Stimulated activated CD4-positive, alpha-beta T cell treated with anti-CD3 and anti-CD28 coated beads, Interleukin-1b, Interleukin-23, amount 100 ng/mL, for 4 hours (primary cell): ENCODE measurements at places on chromosomes 1 and 21.

GRCh38 chr1:158333405-158334155, 2.2 kb upstream of the CD1B start:
- no peak for DNase-seq

DNA sequence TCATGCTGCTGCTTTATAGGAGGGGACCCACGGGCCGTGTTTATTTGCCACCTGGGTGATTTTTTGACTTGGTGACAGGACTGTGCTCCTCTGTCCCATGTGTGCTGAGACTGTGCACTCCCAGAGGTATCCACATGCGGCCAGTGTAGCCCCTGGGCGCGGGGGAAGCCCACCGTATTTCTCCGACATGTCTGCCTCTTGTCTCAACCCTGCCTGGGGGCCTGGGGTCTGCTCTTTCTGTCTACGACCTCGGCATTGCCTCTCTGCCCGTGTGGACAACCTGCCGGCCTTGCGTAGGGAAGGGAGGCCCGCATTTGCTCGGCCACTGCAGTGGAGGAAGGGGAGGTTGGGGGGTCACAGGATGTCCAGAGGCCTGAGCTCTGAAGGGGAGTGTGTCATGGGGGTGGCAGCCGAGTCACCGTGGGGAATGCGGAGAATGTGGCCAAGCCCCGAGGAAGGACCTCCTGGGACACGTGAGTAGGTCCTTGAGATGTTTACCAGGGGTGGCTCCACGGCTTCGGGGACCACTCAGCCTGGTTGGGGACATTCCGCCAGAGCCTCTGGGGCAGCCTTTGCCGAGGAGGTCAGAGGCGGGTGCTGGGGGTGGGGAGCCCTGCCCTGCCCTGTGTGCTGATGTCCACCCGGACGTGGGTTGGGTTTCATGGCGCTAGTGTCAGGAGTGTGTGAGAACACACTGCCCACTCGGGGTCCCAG, 11.0 kb downstream of the PRKCZ start:
- no peak for DNase-seq

DNA sequence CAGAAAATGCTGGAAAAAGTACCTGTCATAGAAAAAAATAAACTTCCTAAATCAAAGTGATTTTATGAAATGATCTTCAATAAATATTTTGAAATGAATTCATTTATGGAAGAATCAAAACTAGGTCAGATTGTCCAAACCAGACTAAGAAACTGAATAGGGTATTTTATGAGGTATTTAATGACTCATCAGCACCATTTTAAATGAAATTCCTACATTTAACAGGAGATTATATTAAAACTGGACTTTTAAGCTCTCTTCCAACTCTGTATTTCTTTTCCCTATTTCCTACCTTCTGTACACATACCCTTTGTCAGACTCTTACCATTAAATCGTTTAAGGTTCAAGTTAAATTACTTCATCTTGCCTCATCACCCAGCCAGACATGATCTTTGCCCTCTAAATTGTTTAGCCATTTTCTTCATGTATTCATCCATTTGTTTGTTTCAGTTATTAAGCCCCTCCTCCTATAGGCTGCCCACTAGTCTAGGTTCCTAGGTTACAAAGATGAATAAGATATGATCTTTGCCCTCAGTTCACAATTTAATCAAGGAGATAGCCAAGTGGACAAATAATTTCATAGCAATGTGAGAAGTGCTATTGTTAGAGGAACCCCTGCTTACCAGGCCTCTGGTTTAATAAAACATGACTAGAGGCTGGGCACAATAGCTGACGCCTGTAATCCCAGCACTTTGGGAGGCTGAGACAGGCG, 25.0 kb downstream of the TATDN3 start:
- DNase-seq: no peak

DNA sequence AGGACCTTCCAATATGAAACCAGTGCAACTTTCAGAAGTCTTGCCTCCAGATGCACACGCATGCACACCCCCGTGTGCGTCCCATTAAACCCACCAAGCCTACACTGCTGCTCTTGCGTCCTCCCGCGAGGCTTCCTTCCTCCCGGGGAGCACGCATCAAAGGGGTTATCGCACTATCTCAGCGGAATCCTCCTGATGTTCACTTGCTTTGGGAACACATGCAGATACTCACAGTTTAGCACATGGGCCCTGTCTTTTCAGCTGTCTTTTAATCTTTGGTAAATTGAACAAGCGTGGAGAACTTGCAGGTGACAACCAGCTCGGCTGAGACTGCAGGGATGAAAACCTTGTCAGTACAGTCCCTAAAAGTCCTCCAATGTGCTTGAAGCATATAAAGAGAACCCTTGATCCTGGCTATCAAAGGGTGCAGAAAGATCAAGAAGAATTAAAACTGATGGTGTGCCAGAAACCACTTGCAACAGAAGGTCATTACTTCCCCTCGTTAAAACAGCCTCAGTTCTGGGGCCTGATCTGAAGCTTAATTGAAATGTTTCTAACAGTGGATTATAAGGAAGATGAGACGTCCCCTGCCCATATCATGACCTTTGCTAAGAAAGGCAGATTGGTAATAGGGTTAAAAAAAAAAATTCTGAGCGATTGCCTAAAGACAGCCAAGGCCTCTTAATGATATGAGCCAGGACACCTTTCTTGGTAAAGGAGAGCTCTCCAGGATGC, 149.4 kb upstream of the LMO4 start:
- no peak for DNase-seq

- DNase-seq: no peak
Observed at GRCh38 chr1:87167848-87168525, 160.7 kb upstream of the LMO4 start.

DNA sequence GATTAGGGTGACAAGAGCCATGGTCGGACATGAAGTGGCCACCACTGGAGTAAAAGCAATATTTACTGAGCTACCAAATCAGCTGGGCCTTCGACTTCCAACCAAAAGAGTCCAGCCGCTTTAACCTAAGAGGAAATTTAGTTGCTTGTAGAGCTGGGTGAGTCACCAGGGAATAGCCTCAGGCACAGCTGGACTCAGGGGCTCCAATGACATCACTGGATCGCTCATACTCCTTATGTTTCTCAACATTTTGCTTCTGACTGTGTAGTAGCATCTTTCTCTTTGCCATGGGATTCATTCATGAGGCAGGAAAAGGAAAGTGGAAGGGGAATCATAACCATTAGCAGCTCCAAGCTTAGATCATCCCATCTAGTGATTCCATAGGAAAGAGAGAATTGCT, 664.4 kb downstream of the MATN1 start:
- no peak for DNase-seq

DNA sequence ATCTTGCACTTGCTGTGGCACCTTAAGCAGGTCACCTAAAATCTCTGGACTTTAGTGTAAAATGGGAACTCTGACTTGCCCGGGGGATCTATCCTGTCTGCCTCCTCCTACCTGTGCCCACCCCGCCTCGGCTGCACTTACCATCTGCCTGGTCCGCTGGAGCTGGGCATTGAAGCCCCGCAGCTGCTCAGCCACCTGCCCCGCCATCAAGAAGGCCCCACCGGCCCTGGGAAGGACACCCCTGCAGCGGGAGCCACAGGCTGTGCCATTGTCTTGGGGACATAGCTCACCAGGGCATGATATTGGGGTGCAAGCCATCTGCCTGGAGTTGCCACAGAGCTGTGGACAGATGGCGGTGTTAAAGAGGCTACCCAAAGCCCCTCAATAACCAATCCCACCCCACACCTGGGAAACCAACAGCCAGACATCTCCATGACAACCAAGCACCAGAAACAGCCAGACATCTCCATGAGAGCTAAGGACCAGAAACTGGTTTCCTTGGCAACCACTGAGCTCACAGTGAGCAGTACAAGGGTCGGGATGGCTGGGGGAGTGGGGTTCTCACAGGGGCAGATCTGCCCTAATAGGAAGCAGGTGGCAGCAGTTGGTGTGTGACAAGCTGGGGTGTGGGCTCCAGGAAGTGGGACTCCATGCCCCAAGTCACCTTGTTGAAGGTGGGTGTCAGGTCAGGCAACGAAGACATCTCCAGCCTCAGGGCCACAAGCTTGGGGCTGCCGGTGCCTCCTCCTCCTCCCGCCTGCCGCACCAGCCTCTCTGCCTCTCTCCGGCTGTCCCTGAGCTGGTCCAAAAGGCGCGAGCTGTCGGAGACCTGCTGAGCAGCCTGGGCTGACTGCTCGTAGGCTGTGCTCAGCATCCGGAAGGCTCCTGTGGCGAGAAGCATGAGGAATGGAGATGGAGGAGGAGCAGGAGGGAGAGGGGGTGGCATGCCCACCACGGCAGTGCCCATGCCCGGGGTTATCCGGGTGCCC, 29.1 kb downstream of the LAMB3 start:
- DNase-seq: no peak

DNA sequence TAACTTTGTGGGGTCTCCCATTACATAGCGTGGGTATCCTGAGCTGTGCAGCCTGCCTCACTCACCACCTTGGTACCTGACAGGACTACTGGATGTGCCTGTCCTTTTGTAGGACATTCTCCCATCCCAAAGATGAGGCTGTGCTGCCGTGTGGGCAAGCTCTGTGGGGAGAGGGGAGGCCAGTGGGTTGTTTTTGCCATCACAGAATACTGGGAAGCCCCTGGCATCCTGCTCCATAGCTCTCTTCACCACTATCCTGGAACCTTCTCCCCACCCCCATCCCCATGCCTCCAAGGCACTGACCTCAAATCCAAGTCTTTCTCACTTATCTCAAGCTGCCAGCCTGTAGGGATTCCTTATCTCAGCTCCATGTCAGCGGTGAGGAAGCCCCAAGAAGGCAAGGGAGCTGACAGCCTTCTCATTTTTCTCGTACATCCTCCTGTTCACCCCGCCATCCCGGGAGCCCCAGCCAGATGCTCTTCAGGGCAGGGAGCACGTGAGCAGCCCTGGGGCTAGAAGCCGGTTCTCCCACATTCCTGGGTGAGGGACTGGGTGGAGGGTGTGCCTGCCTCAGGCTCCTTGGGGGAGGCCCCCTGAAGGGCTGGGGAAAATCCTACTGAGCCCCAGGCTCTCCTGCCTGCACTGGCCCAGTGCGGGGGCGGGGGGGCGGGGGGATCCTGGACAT, 2.4 kb upstream of the ELF3 start:
- no peak for DNase-seq

DNA sequence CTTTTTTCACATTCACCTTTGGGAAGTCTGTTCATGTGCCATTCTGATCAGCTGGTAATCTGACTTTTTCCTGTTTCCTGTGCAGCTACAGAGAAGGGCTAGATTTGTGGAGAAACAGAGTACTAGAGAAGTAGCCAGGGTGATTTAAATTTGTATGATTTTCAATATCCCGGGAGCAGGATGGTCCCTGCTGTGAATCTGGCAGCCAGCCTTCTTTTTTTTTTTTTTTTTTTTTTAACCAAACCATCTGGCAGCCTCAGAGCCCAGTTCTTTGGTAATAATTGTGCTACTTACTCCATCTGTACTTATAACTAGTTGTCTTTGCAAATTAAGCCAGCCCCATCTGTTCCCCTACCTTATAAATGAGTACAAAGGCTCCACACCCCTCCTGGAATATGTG, 248.6 kb upstream of the DEPDC1 start:
- DNase-seq: no peak

GRCh38 chr1:185420588-185421081, 103.6 kb upstream of the IVNS1ABP start:
- DNase-seq: no peak

GRCh38 chr1:112244131-112244530, 151.9 kb upstream of the CTTNBP2NL start:
- no peak for DNase-seq

GRCh38 chr1:23601968-23602876, 42.9 kb upstream of the ID3 start:
- DNase-seq: no peak

GRCh38 chr1:185355947-185356346, 38.9 kb upstream of the IVNS1ABP start:
- no peak for DNase-seq

- no peak for DNase-seq
Observed at GRCh38 chr1:41874151-41874719, 44.5 kb downstream of the HIVEP3 start.

DNA sequence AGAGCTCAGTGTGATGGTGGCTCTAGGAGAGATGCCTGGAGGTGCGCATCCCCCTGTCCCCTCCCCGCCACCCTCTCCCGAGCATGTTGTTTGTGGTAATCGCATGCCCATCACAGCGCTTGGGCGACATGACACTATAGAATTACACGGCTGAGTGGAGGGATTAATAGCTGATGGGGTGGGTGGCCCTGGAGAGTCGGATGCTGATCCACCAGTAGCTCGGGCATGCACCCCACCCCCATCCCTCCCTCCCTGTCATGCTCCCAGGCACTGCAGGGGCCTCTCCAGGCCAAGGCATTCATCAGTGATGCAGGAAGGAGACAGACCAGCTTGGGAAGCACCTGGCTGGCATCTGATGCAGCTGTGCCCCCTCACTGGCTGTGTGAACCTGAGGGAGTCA, 159.0 kb upstream of the IGSF21 start:
- DNase-seq: no peak

DNA sequence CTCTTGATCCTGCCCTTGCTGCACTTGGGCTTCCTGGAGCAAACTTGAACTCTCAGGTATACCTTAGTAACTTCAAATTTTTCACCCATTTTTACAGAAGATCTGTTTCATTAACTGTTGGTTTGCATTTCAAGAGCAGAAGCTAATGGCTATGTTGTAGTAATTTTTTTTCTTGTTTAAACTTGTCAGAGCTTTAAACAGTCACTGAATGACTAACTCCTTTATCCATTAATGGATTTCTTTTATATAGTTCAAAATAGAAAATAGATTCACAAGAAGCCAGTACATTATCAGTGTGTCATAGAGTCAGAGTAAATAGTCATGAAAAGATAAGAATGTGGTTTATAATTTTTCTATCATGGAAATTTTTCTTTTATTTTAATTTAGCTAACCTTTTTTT, 13.6 kb downstream of the SRSF11 start:
- no peak for DNase-seq

DNA sequence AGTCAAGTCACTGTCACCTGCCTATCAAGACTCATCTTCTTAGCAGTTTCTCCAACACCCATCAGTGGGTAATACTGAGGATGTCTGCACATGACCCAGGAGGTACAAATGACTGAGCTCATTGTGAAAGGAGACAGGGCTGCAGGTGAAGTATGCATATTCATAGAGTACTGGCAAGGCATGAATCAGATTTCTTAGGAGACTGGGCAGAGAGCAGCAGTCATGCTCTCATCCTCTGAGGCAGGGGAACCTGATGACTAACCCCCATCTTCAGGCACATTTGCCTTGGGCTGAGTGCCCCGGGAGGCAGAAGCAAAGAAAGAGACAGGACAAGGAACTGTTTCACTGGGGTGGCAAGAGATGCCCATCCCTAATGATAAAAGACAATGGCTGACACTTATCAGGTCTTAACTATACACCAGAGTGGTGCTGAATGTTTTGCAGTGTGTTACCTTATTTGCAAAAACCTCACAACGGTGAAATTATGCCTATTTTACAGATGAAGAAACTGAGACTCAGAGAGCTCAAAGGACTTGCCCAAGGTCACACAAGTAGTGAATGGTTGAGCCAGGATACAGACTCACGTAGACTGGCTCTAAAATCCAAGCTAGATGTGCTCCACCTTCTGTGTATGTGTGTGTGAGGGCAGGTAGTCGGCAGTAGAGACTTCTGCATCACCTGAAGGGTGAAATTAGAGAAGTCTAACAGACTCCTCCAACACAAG, 9.2 kb upstream of the GRHL3 start:
- DNase-seq: no peak

DNA sequence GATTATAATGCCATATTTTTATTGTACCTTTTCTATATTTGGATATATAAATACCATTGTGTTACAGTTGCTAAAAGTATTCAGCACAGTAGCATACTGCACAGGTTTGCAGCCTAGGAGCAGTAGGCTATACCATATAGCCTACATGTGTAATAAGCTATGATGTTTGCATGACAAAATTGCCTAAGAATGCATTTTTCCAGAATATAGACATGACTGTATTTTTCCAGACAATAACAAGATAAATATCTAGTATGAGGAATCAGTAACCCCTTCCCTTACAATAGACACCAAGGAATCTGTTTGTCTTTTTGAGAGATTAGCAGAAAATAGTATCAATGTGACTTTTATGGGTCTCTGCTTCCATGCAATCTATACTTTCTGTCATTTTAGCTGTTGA, 228.6 kb downstream of the GRIK1 start:
- DNase-seq: no peak
